ENCODE measurements at places on chromosomes 3 and 15.

DNA sequence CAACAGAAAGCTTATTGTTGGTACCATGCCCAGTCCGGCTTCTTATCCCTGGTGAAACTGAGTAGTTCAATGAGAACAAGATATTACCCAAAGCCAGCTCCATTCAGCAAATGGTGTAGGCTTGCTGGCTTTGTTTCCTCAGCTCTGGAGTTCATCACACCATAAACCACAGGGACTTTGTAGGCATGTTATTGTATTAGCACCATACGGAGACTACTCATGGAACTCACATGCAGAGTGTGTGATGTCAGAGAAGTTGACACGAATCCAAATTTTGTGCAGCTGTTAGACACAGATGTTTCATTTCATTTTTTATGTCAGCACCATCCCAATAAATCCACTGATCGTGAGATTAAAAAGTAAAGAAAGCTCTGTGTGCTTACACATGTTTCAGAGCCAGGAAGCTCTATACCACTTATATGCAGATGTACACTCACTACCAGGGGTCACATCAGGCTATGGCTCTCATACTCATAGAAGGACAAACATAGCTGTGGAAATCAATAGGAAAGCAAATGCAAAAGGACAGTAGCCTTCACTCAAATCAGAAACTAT is 63.4 kb upstream of the LEKR1 start:
- DNase-seq: no peak

GRCh38 chr3:76834657-76835056 is 205.2 kb upstream of the ROBO2 start:
- DNase-seq: no peak

DNA sequence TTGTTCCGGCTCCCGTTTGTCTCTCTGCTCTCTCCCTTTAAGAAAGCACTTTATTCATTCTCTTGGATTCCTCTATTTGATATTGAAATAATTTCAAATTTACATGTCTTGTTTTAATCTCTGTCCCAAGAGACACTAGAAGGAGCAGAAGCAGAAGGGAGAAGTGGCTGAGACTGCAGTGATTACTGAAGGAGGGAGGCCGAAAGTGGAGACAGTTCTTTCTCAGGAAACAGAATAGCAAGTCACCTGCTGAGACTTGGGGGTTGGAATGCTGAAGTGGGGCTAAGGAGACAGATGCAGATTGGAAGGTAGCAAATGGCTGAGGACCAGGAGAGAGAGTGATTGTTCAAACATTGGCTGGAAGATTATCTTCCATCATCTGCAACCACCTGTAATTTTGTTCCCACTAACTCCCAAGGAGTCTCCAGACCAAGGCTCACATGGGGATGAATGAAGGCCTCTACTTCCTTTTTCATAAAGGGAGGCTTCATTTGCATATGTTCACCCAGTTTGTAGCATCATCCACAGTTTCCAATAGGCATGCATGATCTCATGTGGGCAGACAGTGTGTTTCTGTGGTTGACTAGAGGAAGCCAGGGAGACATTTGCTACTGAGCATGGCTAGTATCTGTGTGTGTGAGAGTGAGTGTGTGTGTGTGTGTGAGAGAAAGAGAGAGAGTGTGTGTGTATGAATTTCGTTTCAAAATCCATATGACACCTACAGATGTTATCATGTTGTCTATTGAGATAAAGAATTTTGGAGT is 24.0 kb downstream of the LTF start:
- DNase-seq: no peak

DNA sequence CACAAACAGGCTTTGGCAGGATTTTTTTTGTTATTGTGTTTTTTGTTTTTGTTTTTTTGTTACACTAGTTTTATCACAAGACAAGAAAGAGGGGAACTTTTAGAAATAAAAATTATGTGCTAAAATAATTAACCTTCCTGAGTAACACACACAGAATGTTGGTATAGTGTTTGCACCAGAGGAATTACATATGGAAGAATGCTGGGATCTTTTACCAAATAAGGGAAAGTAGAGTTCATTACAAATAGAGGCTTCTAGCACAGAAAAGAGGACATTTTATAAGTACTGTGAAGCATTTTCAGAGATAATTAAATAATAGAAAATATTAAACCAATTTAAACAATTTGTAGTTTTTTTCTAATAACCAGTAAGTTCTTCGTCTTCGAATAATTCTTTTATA is 116.0 kb downstream of the IGF1R start:
- DNase-seq: no peak

DNA sequence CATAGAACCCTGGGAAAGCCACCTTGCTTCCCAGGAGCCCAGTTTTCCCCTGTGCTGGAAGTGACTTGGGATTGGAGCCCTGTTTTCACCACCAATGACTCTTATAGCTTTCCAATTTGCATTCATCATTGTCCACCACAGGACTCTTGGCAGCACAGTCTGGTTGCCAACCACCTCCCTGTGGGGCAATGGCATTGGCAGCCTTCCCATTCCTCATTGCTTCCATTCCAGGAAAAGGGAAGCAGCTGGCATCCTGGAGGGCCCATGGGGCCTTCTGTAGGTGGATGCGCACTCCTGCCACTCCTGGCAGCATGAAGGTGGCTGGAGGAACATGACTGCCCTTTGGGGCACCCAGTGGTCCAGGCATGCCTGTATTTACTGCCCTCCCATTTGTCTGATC is 57.7 kb downstream of the FEM1B start:
- DNase-seq: no peak

- no peak for DNase-seq
These were observed 47.0 kb upstream of the PPIB start for GRCh38 chr15:64209680-64210334.

DNA sequence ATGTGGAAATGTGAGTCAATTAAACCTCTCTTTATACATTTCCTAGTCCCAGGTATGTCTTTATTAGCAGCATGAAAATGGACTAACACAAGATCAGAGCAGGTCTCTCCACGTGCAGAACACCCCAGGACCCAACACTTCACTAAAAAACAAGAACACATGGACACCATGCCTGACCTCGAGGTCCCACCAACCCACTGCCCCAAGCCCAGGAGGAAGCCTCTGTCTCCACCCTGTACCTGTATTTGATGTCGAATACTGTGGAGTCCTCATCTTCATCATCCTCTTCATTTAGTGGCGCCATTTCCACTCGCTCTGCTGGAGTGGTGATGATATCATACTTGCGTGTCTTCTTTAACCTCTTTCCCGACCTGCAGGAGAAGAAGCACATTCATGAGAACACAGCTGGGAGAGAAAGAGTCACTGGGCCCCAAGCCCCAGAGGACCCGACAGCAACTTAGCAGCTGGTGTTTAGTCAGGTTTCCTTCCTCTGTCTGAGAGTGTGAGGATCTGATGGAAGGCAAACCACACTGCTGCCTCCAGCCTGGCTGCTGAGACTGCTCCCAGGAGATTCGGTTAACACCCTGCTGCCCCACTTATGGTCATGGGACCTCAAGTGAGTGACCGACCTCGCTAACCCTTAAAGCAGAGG is 25.5 kb downstream of the FAM174B start:
- no peak for DNase-seq

GRCh38 chr3:175902226-175902625 is 1043.1 kb downstream of the NAALADL2 start:
- no peak for DNase-seq

- no peak for DNase-seq
These were observed 35.9 kb upstream of the SPRED1 start for GRCh38 chr15:38216763-38217162.
